NCI-H187 treated with DMSO at 0.1 percent for 48 hours (cell line): ENCODE measurements at places on chromosomes 2 and 18.

GRCh38 chr2:204331988-204332387, 213.3 kb upstream of the PARD3B start:
- DNase-seq: no peak

GRCh38 chr2:10362096-10362897, 59.6 kb downstream of the HPCAL1 start:
- no peak for DNase-seq

DNA sequence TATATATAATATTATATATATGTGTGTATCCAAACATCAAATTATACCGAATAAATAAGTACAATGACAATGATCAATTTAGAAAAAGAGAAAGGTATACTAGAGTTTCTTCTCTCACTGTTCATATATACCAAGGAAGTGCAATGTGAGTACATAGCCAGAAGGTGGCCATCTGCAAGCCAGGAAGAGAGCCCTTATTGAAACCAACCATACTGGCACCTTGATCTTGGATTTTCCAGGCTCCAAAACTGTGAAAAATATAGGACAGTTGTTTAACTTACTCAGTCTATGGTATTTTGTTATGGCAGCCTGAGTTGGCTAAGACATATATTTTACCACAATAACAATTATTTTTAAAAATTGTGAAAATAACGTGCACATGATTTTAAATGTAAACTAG, 1490.2 kb upstream of the SLC39A10 start:
- no peak for DNase-seq

- DNase-seq: no peak
Measured at GRCh38 chr2:209459359-209459758, 35.5 kb downstream of the MAP2 start.

GRCh38 chr18:46506974-46507586, 149.9 kb downstream of the LOXHD1 start:
- DNase-seq: no peak

- DNase-seq: no peak
Measured at GRCh38 chr2:235070063-235070706, 118.4 kb downstream of the SH3BP4 start.

DNA sequence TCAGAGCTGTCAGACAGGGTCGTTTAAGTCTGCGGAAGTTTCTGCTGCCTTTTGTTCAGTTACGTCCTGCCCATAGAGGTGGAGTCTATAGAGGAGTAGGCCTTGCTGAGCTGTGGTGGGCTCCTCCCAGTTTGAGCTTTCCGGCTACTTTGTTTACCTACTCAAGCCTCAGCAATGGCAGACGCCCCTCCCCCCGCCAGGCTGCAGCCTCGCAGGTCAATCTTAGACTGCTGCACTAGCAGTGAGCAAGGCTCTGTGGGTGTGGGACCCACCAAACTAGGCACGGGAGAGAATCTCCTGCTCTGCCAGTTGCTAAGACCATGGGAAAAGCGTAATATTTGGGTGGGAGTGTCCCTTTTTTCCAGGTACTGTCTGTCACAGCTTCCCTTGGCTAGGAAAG, 86.5 kb downstream of the EFEMP1 start:
- no peak for DNase-seq

- no peak for DNase-seq
Measured at GRCh38 chr2:38146907-38147307, 71.0 kb upstream of the CYP1B1 start.

DNA sequence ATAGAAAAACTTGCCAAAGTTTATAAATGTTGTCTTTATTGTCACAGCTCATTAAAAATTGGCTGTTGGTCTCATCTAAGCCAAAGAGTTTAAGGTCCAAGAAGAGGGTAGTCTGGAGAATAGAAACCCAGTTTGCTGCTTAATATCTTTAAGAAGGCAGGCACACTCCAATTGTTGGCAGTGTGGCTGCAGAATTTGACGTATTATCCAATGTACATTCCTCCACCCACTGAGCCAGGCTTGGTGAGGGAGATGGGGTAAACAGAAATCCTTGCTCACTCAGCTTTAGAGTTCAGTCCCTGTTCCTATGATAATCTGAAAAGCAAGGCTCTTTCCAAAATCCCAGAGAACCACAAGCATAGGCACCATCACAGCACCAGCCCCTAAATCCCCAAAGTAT, 10.7 kb upstream of the ADD2 start:
- DNase-seq: no peak

- no peak for DNase-seq
Measured at GRCh38 chr18:62450175-62450545, 72.7 kb upstream of the ZCCHC2 start.

DNA sequence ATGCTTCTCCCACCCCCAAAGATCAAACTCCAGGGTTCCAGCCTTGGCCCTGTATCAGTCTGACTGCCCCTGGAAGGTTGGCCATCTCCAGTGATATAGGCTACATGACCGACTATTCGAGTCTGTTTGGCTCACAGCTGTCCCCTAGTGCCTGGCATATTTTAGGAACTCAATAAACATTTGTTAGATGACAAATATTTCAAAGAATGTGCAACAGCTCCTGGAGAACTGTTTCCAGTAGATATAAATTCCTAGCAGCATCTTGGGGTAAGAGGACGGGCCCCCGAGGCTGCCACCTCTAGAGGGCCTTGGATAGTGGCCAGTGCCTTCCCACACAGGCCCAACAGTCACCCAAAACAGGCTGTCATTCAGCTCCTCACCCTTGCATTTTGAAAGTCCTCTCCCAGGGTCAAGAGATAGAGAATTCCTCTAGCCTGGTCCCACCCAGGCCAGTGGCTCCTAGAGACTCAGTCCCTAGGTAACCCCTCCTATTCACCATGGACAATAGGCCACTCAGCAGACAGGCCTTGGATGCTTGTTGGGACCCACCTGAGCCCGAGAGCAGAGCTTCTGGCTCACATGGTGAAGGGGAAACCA, 45.1 kb upstream of the ATP6V1B1 start:
- no peak for DNase-seq

GRCh38 chr2:23434721-23435121, 49.7 kb downstream of the KLHL29 start:
- DNase-seq: no peak

DNA sequence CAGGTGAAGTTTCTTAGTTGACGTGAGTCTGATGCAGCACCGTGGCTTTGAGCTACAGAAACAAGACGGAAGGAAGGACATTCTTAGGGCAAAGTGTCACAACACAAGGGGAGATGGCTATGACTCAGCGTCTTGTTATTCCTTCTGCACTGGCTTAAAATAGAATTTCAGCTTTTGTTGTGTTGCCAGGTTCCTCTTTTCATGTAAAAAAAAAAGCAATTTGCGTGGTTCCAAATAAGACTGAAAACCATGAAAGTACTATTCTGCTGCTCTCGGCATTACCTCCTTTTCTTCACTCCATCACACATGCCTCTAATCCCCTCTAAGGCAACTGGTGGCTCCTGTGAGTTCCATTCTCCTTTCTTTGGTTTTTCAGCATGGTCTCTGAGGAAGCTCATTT, 150.1 kb downstream of the ANTXR1 start:
- DNase-seq: no peak

DNA sequence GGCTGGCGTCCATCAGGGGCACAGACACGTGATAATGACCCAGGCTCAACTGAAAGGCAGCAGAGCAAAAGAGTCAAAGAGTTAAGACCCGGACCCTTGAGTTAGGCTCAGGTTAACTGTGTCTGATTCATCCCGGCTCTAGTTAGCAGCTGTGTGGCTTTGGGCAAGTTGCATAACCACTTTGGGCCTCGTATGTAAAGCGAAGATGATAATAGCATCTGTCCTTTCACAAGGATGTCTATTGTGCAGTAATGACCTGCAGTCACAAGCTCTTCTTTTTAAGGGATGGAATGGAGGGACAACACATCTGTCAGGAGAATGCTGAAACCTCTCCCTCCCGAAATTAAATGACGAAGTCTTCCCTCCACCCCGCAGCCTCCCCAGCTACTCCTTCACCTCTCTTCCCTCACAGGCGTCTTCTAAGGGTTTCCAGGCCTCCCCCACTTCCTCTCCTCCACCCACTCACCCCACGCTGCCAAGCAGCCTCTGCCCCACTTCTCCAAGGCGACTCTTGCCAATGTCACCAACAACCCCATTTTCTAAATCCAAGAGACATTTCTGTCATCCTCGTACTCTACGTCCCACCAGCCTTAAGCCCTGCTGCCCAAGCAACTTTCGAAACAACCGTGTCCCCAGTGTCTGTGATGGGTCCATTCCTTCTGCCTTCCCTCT, 135.1 kb upstream of the ID2 start:
- DNase-seq: no peak

- DNase-seq: no peak
Measured at GRCh38 chr18:75179819-75180600, 28.9 kb downstream of the PTGR3 start.

DNA sequence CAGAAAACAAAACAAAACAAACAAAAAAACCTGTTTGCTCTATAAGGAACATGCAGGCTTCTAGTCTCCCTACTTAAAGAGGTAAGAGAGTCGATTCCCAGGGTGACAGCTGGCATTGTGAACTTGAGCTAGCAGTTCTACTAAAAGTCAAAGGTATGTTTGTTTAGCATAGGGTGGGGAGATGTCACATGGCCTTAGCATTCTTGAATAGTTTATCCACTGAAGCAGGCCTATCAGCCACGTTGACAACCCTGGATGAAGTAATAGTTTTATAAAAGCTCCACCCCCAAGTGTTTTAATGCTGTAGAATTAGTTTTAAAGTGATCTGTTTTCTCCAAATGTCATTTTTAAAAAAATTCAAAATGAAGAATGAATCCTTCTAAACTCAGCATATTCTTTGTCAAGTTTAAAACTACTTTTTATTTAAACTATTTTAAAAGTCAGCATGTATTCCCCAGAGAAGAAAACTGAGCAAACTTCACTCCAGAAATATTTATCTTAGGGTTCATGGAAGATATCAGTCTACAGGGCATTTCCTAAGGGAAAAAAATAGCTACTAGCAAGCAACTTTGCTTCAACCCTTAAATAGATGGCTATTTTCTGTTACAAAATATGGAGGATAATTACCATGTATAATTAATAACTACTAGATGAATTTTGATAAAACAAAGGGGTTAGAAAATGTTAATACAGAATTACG, 1.7 kb downstream of the MYOM1 start:
- no peak for DNase-seq

GRCh38 chr2:1082456-1083205, 132.0 kb downstream of the SNTG2 start:
- DNase-seq: no peak

DNA sequence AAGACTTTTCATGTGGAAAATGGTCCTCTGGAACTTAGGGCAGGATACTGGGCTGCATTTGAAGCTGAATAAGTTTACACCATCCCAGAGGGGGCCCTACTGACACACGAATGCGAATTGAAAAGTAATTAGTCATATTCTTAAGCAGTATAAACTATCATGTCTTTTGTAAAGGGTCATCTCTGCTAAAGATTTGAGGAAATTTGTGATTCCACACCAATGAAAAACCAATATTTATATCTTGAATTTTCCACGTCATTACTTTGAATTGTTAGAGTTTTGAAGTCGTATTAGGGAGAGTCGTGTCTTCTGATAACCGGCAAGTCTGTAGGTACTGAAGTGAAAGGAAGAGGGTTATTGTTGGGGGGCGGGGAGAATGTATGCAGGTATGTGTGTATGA, 4.1 kb upstream of the OTX1 start:
- no peak for DNase-seq

GRCh38 chr2:177633910-177634294, 241.3 kb downstream of the AGPS start:
- DNase-seq: no peak

GRCh38 chr2:107322416-107322815, 436.4 kb upstream of the ST6GAL2 start:
- no peak for DNase-seq

- no peak for DNase-seq
Measured at GRCh38 chr2:186431306-186431705, 54.8 kb upstream of the ZC3H15 start.

- no peak for DNase-seq
Measured at GRCh38 chr2:229297247-229297646, 26.2 kb upstream of the PID1 start.

GRCh38 chr2:46942143-46942526, 26.5 kb upstream of the MCFD2 start:
- DNase-seq: no peak

- no peak for DNase-seq
Measured at GRCh38 chr2:54801352-54801751, 77.9 kb downstream of the EML6 start.

GRCh38 chr2:222514901-222515300, 90.6 kb downstream of the SGPP2 start:
- no peak for DNase-seq

GRCh38 chr2:26059542-26059941, 25.7 kb downstream of the RAB10 start:
- DNase-seq: no peak

DNA sequence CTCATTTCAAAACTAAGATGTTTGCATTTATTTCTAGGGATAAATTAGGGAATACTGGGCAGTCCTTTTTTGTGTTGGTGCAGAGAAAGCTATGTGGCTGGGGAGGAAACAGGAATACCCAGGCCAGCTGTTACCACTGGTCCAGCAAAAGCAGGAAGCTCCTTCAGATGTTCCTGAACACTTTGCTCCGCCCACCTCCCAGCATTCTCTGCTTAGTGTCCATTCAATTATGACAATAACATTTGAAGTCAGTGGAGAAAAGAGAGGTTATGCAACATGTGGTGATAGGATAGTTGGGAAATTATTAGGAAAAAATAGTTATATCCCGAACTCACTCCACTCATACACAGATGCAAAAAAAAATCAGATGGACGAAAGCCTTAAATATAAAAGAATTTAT, 22.1 kb upstream of the ARPC2 start:
- DNase-seq: no peak

DNA sequence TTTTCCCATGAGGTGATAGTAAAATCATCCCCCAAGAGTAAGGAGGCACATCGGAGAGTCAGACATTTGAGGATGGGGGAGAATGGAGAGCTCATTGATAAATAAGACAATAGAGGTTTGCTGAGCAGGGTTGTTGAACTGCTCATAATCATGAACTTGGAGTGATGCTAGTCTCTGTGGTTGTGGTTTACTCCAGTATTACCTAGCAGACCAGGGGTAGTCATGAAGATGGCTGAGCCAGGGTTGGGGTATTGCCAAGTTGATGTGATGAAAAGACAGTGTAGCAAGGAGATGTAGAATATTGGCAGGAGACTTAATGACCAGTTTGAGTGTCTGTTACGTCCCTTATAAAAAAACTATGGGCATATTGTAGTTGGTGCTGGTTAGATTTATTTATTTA, 25.4 kb downstream of the CYBRD1 start:
- no peak for DNase-seq

GRCh38 chr2:190425221-190425866, 17.2 kb downstream of the MFSD6 start:
- DNase-seq: no peak

DNA sequence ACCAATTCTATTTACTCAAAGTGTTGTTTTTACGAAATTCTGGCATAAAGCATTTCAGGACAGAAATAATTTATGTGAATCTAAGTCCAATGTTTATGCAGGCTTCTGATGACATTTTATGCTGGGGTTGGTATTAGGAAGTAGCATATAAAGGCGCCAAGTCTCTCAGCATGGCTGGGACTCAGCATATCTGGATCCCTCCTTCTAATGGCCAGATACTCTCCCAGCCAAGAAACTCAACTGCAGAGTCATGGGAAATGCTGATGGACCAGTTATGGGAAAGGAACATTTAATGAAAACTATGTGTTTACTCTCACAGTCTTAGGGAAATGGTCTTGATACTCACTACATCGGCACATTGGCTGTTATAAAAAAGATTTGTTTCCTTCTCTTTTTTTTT, 392.2 kb downstream of the ARHGAP15 start:
- DNase-seq: no peak
